ENCODE measurements at places on chromosomes 2 and 18.

GRCh38 chr2:39289609-39290008 lies 45.8 kb upstream of the CDKL4 start:
- no peak for DNase-seq

DNA sequence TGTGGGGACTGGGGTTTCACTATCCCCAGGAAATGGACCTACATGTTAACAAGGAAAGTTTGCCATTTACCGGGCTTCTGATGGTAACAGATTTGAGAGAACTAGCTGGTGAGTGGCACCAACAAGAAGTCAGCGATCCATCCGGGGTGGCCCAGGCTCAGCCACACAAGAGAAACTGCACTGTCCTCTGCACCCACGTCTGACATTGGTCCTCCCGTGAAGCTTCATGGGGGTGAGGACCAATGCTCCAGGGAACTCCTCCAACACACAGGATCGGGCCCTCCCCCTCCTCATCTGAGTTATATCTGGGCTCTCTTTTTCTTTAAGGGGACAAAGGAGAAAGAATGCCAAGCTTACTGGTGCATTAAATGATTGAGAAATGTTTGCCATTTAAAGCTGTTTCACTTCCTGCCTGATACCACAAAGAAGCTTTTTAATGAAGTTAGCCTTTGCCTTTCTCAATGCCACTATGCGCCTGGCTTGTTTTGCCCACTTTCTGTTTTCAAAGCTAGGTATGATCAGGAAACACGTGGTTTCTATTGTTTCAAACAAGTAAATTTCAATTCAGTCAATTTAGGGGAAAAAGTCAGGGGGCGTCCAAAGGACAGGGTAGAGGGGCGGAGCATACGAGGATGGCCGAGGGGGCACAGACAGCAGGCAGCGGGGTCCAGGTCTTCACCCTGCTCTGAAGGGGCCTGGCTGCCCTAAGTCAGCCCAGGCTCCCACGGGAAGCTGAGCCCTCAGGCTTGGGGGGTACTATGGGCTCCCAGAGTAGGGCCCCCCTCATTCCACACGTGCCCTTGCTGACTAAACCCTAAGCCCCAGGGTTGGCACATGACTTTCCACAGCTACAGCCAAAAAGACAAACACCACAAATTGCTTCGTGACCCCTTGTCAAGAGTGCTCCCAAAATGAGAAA lies 204.0 kb upstream of the ID2 start:
- no peak for DNase-seq

DNA sequence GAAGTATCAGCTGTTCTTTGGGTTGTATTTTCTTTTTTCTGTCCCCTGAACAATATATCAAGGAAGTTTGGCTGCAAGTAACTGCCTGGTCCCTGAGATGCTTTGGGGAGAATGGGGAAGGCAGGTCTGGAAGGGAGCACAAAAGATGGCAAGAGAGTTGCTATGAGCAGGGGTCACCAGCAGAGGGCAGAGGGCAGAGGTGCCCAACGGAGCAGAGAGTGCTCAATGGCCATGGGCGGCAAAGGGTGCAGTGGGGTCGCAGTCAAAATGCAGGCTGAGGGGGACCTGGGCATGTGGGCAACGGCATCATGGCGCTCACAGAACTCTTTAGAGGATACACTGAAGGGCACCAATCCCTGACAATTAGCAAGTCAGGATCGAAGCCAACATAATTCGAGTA lies 107.7 kb upstream of the ATP8B1 start:
- no peak for DNase-seq

DNA sequence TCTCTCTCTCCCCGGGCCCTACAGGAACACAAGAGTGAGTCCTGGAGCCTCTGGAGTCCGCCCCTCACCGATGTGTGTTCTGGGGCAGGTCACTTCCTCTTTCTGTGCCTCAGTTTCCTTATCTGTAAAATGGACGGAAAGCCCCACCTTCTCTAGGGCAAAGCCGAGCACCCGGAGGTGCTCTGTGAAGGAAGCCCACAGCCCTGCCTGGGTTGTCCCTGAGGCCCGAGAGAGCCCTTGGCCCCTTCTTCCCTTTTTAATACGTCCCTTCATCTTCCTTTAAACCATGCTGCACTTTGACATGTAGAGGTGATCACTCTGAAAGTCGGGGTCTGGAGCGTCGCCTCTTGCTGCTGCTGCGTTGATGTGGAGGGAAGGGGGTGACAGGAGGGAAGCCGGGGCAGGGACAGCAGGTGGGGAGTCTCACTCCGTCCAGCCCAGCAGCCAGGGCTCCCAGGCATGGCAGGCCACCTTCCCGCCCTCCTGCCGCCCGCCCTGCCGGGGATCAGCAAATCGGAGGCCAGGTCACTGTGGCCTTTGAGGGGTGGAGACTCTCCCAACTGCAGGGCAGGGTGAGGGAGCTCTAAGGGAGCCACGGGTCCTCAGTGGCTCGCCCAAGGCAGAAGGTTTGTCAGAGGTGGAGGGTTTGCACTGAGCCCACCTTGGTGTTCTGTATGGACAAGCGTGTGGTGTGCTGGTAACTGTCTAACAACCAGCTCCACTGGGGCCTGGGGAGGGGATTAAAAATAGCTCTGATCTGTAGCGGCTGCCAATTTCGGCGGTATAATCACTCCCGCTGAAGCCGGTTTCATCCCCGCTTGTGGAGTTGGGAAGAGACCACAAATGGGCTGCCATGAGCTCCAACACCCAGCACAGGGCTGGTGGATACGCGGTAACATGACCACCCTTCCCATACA lies 135.9 kb upstream of the ID2 start:
- DNase-seq = no peak

GRCh38 chr18:75115514-75115913 lies 93.4 kb downstream of the PTGR3 start:
- DNase-seq = no peak

DNA sequence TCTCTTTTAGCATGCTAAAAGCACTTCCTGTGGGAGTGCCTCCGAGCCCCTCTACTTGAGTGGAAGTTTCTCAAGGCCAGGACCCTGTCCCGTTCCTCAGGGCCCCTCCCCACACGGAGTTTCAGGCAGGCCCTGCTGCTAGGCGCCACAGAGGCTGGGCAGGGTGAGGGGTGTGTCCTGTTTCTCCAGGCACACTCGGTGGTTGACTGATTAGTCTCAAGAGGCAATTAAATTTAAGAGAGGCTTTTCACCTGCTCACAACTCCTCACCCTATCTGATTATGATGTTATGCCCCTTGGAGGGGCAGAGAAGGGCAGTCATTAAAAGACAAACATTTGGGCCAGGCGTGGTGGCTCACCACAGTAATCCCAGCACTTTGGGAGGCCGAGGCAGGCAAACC lies 160.8 kb upstream of the HAAO start:
- DNase-seq = no peak

GRCh38 chr2:114810092-114810491 lies 367.7 kb downstream of the DPP10 start:
- DNase-seq = no peak

DNA sequence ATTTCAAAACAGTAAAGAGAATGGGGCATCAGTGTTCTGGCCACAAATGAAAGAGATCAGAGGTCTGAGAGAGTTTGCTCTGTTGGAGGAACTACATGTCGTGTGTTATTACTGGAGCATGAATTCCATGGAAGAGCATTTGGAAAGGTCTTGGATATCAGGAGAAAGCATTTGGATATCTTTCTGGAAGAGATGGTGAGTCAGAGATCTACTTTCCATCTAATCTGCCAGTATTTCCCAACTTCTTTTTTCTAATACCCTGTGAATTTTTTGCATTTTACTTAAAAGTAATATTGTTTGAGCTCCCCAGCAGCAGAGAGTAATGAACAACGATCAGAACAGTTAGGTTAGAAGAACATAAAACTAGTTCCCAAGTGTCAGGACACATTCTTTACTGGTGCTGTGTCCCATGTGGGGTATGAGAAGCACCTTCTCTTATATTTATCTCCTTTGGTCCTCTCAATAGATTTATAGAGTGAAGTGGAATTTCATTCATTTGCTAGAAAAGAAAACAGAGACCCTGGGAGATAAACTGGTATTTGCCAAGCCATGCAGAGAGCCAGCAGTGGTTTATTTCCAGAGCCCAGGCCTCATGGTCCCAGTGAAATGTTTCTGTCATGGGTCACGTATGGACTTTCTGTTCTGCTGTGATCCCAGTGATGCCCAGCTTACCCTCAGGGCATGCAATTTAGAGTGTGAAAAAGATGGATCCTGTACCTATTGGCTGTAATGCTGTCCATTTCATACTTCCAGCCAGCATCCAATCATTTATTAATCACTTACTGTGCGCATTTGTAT lies 130.8 kb upstream of the NT5C1B start:
- DNase-seq = no peak

GRCh38 chr2:194314042-194314441 lies 1343.0 kb upstream of the SLC39A10 start:
- no peak for DNase-seq

All from NCI-H1092 (cell line).